ENCODE measurements at places on chromosomes 1 and 21. TPM values are rescaled to one million over a fixed set of nuclear protein-coding genes. Genes with fewer than 3 reads are reported as not detected.

RCC1 gene
- total RNA-seq: 116 TPM

GRCh38 chr21:39121600-39122355 is 61.5 kb downstream of the PSMG1 start:
- no peaks in the 10 kb centered on the region for H3K4me1 ChIP-seq

GRCh38 chr1:51634618-51635017 is 17.7 kb downstream of the OSBPL9 start:
- no peaks in the 10 kb centered on the region for H3K4me1 ChIP-seq
- H3K4me3 ChIP-seq: no peak overlapping the region
- H3K27me3 ChIP-seq: no peaks in the 10 kb centered on the region
- DNase-seq: no peak
- no peak overlapping the region for H3K27ac ChIP-seq
- no peaks in the 10 kb centered on the region for H3K36me3 ChIP-seq

GRCh38 chr1:59124166-59124565 is 172.7 kb upstream of the FGGY start:
- peaks cover 15% of the 10 kb centered on the region for H3K4me1 ChIP-seq
- no peak overlapping the region for H3K27ac ChIP-seq
- no peak for DNase-seq
- no peaks in the 10 kb centered on the region for H3K36me3 ChIP-seq

GRCh38 chr1:236948381-236948780 is 55.9 kb downstream of the MT1HL1 start:
- no peaks in the 10 kb centered on the region for H3K36me3 ChIP-seq
- H3K27ac ChIP-seq: no peak overlapping the region
- H3K27me3 ChIP-seq: no peaks in the 10 kb centered on the region
- no peak overlapping the region for H3K4me3 ChIP-seq
- H3K4me1 ChIP-seq: no peaks in the 10 kb centered on the region
- no peak for DNase-seq
